ENCODE measurements at places on chromosomes 5 and 9.

DNA sequence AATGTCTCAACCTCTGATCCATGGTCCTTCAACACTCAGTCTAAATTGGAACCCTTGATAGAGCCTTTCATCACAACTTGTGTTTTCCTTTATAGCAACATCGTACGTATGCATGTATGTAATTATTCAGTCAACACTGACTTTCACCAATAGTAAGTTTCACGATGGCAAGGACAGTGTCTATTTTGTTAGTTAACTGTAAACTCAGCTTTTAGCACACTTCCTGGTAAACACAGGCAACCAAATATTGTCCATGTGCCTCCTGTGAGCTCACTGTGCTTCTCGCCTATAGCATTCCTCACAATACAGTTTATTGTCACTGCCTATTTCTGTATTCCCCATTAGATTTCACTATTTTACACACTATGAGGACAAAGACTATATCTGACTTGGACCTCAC lies 323.1 kb downstream of the DEPDC1B start:
- no peak for DNase-seq

GRCh38 chr9:134844821-134845220 lies 35.8 kb upstream of the FCN2 start:
- no peak for DNase-seq

DNA sequence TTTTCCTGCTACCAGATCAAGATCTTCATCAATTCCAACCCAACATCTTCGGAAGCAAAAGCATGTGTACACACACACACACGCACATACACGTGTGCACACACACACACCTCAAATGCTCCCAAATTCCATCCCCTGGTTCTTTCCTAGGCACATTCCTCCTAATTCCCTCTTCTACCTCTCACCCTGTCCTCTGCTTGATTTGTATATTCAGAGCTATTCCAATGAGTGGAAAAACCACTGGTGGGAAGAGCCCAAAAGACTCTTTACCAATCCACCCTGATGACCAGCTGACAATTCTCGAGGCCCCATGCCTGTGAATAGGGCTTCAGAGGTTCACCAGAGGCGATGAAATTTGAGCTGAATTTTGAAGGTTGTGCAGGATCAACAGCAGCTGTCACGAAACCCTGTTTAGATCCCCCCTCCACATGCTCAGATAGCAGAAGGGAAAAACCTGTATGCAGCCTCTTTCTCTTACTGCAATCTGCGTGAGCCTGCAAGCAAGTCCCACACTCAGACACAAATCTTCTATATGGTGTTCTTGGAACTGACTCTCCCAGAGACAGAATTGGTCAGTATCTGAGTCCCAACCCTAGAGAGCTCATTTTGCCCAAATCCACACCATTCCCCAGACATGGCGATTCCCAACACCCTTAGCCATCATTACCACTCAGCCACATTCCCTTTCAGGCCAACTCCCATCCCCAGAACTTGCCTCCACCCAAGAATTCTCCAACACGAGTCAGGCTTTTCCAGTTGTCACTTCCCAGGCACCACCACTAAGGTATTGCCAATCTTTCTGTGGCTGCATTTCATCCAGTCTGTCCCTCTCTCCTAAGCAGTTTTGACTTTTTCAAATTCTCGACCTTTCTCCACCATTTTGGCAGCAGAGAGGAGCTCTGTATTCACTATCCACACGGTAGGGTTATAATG lies 4.3 kb upstream of the TRIO start:
- DNase-seq = no peak

DNA sequence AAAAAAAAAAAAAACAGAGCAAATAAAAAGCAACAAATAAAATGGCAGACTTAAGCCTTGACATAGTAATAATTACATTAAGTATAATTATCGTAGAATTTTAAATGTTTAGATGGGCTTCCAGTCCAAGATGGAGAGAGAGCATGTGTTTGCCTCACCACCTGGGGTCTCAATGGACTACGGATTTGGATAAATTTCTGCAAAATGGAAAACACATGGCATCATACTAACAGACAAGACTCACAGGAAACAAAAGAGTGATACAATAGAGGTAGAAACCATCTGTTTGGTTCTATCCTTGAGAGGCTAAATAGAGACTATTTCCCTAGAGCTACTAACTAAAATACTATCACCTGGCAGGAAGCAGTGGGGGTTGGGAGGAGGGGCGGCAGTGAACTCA lies 144.3 kb downstream of the MUSK start:
- no peak for DNase-seq

- DNase-seq = no peak
Observed at GRCh38 chr5:126339215-126339805, 83.9 kb upstream of the GRAMD2B start.

GRCh38 chr9:21728781-21729180 lies 73.7 kb upstream of the MTAP start:
- DNase-seq = no peak

GRCh38 chr5:174003795-174004194 lies 14.8 kb downstream of the C5orf47 start:
- DNase-seq = no peak

- no peak for DNase-seq
Observed at GRCh38 chr5:2148312-2149194, 265.8 kb upstream of the IRX4 start.

DNA sequence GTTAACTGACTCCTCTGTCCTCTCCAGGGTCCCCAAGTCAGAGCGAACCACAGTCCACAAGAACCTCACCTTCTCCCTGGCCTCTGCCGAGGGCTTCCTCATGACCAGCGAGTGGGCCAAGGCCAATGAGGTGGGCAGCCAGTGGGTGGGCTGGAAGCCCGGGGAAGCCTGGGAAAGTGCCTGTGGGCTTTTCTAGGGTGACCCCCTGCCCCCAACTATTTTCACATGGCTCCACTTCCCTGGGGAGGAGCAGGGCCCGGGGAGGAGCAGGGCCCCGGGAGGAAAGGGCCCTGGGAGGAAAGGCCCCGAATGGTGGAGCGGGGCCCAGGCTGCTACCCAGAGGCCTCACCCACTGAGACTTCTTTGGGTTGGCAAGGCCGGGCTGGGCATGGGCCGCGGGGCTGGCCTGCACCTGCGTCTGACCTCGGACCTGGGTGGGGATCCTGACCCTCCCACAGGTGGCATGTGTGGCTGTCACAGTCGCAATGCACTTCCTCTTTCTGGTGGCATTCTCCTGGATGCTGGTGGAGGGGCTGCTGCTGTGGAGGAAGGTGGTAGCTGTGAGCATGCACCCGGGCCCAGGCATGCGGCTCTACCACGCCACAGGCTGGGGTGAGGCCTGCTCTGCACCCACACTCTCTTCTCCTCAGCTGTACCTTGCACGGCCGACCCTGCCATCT lies 17.9 kb downstream of the ADGRD2 start:
- no peak for DNase-seq

- no peak for DNase-seq
Observed at GRCh38 chr9:98391867-98392266, 136.4 kb upstream of the TBC1D2 start.

DNA sequence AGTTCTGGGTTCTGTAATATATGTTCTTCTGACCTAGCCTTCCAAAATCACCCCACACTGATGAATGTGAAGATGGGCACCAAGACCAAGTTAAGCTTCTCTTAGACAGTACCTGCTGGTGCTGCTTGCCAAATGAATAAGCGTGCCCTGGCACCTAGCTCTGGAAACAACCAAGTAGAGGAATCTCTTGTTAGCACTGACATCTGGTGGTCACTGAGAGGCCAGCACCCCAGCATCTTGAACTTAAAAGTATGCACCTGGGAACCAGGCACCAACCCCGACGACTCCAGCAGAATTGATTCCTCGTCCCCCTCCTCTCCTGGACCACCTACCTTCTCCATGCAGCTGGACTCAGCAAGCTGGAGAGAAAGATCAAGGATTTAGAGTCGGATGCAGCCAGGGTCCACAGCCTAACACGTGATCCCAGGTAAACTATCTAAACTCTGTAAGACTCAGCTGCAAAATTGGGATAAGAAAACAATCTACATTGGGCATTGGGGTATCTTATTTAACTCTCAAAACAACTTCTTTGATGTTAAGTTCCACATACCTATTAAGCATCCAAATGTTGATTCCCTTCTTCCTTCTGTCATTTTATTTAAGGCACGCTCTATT lies 89.8 kb downstream of the SLC1A3 start:
- DNase-seq = no peak

- DNase-seq = no peak
Observed at GRCh38 chr9:119005162-119005561, 364.1 kb downstream of the BRINP1 start.

- no peak for DNase-seq
Observed at GRCh38 chr5:53425687-53426511, 54.5 kb upstream of the FST start.

- DNase-seq = no peak
Observed at GRCh38 chr9:116156621-116157314, 3.2 kb downstream of the PAPPA start.

DNA sequence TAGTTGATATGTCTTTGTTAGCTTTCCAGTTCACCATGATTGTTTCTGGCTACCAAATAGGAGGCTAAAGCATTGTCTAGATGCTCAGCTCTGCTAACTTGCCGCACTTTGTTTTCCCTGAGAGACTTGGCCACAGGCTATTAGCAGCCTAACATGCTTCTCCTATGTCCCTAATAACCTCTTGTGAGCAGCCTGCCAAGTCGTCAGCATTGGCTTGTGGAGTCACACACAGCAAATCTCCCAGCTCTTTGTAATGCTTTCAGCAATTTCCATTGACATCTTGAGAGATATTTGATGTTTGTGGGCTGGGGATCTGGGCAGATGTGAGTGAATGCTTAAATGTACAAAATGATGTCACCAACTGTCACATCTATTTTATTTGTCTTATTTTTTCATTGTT lies 346.9 kb downstream of the KDM4C start:
- DNase-seq = no peak

GRCh38 chr9:4318741-4319140 lies 18.9 kb upstream of the GLIS3 start:
- no peak for DNase-seq

DNA sequence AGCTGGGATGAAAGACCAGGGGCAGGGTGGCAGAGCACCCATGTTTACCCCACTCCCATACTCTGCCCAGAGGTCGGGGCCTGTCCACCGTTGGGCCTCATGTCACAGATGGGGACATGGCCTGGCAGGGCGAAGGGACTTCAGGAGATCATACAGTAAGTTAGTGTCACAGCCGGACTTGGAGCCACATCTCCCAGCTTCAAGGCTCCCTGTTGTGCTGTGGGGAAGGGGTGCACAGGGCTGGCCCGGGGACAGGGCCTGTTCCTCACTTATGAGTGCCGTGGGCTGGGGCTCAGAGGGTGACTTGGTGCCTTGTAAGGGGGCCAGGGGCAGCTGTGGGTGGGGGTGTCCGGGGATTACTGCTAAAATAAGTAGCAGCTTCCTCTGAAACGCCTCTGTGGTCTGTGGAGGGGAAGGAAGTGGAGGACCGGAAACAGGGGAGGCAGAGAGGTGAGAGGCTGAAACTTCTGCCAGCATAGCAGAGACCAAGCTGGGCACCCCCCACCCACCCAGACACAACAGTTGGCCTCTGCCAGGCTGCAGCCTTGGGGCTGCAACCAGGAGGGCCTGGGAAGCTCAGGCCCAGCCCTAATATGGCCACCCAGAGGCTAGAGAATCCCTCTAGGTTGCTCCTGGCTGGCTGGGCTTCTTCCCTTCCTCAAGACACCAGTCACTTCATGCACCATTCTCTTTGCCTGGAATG lies 41.1 kb upstream of the NEK6 start:
- no peak for DNase-seq

GRCh38 chr5:171483551-171484135 lies 64.2 kb downstream of the FGF18 start:
- DNase-seq = no peak

DNA sequence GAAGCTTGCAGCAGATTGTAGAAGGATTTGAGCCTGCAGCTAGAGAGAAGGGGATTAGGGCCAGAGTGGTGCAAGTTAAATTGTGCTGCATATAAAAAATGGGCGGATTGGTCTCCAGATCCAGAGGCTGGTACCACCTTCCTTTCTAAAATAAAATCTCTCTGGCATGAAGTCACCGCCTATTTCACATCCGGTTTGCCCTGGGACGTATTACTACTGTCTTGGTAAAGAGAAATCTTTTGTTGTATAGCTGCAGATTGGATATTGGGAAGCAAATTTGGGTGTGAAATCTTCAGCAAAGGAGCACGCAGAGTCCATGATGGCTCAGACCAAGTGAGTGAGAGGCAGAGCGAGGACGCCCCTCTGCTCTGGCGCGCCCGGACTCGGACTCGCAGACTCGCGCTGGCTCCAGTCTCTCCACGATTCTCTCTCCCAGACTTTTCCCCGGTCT lies at the start of gene GABRA1:
TSS of gene GABRA1 (plus strand) at position 180 of the 451 bp plus-strand sequence. CDS start 2,691 bp downstream, outside the sequence.
- DNase-seq = no peak

- DNase-seq = no peak
Observed at GRCh38 chr5:93756372-93756771, 15.0 kb upstream of the POU5F2 start.

DNA sequence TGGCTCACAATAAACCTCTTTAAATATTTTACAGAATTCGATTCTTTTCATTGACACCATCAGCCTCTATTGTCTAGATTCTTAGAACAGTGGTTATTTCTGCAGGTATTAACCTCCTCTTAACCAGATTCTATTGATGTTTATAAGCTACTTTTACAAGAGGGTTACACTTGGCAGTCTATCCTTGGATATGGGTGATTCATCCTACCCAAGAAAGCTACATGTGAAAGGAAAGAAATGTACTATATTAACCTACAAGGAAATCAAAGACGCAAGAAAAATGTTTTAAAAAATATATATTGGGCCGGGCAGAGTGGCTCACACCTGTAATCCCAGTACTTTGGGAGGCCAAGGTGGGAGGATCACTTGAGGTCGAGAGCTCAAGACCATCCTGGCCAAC lies 16.7 kb downstream of the SLC25A25 start:
- DNase-seq = no peak

- no peak for DNase-seq
Observed at GRCh38 chr5:133398646-133399101, 213.7 kb downstream of the FSTL4 start.

DNA sequence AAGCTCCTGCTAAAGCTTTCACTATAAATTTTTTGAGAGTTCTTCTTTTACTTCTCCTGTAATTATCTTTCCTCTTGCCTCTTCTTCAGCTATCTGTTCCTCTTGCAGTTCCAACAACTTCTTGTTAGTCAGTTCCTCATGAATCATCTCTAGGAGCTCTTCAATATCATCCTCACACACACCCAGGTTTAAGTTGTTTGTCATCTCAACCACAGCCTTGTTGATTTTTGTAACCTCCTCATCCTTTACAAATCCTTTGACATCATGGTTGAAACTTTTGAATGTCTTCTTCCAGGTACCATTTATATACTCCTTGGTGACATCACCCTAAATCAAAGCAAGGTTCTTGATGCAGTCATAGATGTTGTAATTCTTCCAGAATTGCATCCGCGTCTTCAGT lies 106.3 kb upstream of the MAMDC2 start:
- DNase-seq = no peak
